ENCODE measurements at places on chromosomes 1 and 21.

DNA sequence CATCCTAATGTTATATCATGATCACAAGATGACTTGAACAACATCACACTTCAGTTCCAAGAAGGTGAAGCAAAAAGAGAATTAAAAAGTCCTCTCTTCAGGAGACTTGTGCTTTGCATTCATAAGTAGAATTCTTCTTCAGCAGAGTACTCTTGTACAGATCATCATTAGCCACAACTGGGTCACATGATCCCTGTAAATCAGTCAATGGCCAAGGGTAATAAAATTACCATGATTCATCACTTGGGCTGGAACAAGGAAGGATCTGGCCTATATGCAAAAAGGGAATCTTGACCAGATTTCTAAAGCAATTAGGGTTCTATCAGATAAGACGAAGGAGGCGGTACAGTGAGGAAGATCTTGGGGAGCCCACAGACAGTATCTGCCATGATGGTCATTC lies 458.0 kb upstream of the DEPDC1 start:
- DNase-seq = no peak

GRCh38 chr1:35980090-35980489 lies 49.2 kb downstream of the AGO3 start:
- DNase-seq = no peak

- no peak for DNase-seq
These were observed 93.6 kb upstream of the DEPDC1 start for GRCh38 chr1:68590473-68590872.

GRCh38 chr1:42282867-42283583 lies 52.0 kb downstream of the FOXJ3 start:
- DNase-seq = no peak

- no peak for DNase-seq
These were observed 5.8 kb downstream of the PERM1 start for GRCh38 chr1:975896-976683.
